ENCODE measurements at places on chromosomes 11 and 22. TPM values are rescaled to one million over a fixed set of nuclear protein-coding genes. Genes with fewer than 3 reads are reported as not detected.

TMPRSS4 gene
- 20.9 TPM for total RNA-seq

SAA2 gene
- total RNA-seq = 19.4 TPM

KIF18A gene
- 2.5 TPM for total RNA-seq

OR52I1 gene
- not detected for total RNA-seq

SLC35C1 gene
- total RNA-seq = 16.7 TPM

ACTN3 gene
- total RNA-seq = not detected

APOA4 gene
- not detected for total RNA-seq

MRGPRE gene
- not detected for total RNA-seq

FAM181B gene
- total RNA-seq = 0.49 TPM

RFPL3 gene
- total RNA-seq = not detected

MRPL21 gene
- 68.5 TPM for total RNA-seq

NPTXR gene
- total RNA-seq = 9.3 TPM

SNX32 gene
- total RNA-seq = 1.5 TPM

USH1C gene
- total RNA-seq = not detected

GUCY1A2 gene
- total RNA-seq = 7.4 TPM

CHRM4 gene
- not detected for total RNA-seq

SHISA8 gene
- total RNA-seq = not detected

SELENOM gene
- total RNA-seq = 941 TPM

PCNX3 gene
- total RNA-seq = 24.8 TPM

TAGLN gene
- total RNA-seq = 1,935 TPM

MYEOV gene
- 13.3 TPM for total RNA-seq

FAM227A gene
- 0.25 TPM for total RNA-seq

NELL1 gene
- 0.49 TPM for total RNA-seq

TRIM29 gene
- 729 TPM for total RNA-seq

All from vagina (tissue), 2 donors.